Activated CD4-positive, alpha-beta memory T cell treated with anti-CD3 and anti-CD28 coated beads, Interleukin-2, amount 10 ng/mL, durations not matched to agents 7 days and 5 days (primary cell): ENCODE measurements at places on chromosomes 11 and 22.

DNA sequence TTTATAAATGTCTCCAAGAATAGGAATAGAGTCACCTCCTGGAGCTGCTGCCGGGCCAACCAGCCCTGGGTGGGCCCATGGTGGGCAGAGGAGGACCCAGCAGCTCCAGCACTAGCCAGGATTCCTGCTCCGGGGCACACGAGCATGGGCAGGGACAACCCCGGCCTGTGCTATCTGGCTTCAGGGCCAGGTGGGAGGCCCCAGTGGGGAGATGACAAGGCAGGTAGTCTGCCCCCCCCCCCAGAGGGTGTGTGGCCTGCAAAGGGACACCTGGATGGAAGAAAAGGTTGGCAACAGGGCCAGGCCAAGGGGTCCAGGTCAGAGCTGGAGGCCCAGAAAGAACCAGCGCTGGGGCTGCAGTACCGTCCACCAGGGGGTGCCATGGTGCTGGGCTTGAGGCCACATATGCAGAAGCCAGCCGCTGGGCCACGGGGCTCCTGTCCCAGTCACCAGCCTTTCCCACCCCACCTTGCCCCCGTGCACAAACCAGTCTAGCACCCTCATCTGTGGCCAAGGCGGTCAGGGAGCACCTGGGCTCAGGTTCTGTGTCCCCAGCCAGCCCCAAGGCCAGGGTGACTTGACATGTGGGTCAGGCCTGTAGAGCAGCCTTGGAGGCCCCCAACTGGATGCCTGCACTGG lies 3.4 kb downstream of the TSPAN32 start:
- peak; percentile 86 for DNase-seq

- no peak for DNase-seq
Observed at GRCh38 chr11:130813638-130814037, 102.6 kb downstream of the SNX19 start.

GRCh38 chr11:959027-959426 lies 33.4 kb downstream of the AP2A2 start:
- DNase-seq: no peak

DNA sequence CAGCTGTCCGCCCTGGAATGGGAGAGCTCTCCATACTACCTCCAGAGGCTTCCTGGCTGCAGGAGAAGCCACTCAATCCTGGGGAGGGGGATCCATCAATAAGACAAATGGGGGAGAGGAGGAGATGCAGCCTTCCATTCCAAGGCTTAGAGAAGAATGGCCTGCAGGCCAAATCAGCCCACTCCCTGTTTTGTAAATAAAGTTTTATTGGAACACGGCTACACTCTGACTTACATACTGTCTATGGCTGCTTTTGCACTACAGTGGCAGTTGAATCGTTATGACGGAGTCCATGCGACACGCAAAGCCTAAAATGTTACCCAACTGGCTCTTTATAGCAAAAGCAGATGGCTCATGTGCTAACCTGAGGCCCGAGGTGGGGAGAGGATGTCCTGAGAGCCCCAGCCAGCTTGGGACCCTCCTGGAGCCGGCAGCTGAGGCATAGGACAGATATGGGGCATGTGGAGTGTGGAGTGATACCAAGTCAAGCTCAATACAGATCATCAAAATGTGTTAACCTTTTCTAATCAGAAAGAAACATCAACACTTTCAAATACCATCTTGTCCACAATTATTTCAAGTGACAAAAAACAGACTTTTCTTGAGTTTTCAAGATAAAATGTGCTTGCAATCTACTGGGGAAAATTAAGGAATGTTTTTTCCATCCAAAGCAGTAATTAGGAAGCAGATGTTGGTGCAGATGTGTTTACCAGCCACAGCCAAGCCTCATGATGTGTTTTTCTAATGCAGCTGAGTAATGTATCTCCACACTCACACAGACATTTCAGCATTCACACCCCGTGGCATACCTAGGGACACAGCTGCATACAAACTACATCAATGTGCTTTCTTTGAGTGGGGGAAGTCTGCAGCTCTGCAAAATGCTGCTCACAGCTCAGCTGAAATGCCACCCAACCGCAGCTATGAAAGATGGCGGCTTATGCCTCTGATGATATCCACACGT lies 181.6 kb downstream of the SHANK2 start:
- no peak for DNase-seq

DNA sequence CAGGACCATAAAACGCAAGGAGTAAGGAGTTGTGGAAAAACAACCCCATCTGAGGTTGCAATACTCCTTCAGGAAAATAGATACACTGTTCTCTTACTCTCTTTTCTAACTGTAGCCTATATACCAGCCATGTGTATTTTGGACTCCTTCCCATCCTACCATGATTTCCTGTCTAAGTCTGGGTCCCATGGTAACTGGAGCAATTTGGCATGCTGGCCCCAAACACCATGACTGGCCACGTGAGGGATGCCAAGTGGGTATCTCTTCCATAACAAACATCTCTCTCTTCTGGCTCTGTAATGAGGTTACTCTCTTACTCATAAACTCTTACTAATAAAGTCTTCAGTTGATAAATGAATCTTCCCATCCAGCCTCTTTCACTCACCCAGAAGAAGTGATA lies 26.5 kb downstream of the ABTB2 start:
- DNase-seq: no peak

DNA sequence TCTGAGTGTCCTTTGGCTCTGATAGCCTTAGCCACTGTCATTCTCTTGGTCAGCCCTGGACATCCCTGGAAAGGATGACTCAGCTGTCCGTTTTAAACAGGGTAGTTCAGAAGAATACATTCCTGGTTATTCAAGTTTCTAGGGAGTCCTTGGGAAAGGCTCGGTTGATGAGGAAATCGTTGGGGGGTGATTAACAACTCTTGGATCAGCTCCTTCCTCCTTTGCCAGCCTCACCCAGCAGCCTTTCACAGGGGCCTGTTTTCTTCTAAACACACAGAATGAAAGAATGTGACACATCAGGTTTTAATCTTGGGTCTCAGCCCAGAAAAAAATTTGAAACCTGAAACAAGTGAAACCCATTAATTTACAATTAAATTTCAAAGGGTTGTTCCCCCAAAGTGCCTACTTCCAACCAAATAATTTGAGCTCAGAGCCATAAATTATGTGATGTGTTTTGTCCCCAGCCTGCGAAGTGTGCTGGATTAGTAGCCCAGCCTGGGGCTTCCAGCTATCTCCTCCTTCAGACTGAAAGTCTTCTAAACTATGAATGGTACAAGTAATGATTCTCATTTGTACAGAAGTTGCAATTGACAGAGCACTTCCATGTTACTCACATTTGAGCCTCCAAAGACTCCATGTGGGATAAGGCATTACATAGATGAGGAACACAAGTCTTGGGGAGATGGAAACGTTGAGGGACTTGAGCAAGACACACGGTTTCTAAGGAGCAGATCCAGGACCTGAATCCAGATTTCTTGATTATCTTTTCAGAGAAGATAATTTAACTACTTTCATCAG lies 19.3 kb upstream of the MRGPRX2 start:
- DNase-seq: no peak

- DNase-seq: no peak
Observed at GRCh38 chr22:21582801-21583740, 15.6 kb downstream of the UBE2L3 start.

DNA sequence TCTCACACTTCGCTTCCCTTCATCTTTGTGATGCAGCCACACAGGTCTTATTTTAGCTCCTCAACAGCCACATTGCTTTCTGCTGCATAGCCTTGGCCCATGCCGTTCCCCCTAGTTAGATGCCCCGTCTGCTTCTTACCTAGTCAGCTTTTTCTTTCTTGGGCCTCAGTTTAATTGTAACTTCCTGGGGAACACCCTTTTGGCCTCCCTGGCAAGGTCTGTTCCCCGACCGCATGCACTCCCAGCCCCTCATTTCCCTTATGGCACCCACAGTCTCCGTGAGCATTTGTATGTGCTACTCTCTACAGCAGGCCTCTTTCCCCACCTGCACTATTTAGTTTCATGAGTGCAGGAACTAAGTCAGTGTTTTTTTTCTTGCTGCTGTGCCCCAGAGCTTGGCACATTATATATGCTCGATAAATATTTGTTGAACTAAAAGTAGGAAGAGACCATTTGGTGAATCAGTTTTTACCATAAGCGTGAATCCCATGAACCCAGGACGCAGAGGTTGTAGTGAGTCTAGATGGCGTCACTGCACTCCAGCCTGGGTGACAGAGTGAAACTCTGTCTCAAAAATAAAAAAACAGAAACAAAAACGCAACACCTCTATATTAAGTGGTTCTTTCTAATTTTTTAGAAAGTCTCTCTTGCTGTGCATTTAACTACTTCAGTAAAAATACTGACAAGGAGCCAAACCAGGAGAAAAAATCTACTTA lies 38.5 kb downstream of the TNRC6B start:
- peak; percentile 26 for DNase-seq
